T47D (cell line): ENCODE measurements at places on chromosomes 1 and 21.

DNA sequence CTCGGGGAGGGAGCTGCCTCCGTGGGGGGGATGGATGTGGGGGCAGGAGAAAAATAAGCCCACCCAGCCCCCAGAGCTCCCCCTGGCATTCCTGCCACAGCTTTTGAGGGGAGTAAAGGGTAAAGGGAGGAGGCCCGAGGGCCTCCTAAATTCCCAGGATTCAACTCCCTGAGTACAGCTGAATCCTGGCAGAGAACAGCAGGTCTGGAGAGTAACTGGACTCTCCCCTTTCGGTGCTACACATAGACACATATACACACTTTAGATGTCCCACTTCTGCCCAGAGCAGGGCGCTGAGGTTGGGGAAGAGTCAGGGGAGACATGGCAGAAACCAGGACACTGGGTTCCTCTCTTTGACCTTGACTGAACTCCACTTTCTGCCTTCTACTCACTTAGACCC lies 3.0 kb downstream of the KIRREL1 start:
- no peak for DNase-seq

DNA sequence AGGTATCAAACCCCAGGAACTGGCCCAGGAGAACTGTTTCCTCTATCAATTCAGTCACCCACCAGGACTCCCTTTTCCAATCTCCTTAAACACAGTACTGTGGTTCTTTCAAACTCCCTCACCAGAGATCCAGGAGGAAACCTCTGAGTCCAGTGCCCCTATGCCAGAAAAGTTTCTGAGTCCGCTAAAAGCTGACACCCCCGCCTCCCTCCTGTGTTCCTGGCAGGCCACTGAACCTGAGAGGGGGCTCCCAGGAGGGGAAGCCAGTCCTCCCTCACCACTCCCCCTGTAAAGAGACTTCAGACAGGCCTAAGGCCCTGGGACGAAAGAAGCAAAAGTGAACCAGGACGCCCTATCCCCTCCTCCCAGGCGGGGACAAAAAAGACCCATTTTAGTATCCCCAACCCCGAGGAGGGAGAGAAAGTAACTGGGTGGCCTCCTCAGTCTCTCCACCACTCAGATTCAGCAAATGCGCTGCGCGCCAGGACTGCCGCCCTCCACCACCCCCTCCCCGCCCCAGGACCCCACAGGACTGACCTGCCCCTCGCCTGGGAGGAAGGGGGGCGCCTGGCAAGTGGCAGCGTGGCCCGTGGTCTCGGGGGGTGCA lies 624 bp downstream of the SLC41A1 start:
- peak; percentile 36 for DNase-seq

DNA sequence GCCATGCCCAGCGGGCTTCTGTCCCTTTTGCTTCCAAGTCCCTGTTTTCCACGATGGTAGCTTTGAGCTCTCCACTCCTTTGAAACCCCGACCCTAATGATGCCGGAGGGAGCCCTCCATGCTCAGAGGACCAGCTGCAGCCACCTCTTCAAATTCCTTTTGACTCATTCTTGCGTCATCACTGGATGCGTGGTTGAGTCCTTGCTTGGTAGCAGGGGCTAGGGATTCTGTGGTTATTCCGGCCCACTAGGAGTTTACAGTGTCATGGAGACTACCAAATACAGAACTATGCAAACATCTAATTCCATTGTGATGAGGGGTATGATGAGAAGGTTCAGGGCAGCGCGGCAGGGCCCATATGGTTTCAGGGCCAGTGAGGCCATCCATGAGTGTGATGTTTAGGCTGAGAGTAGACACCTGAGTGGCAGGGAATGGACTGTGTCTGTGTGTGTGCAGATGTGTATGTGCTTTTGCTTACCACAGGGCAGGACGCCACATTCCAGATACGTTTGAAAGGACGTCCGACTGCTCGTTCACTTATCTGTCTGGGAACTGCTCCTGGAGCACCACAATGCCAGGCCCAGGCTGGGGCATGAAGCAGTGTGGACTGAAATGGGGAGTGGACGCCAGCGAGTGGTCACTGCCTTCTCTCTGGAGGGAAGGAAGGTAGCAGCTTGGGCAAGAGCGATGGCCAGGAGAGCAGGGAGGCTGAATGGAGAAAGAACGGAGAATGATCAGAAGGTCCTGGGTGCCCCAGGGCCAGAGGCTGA lies 30.4 kb upstream of the ZBTB21 start:
- DNase-seq: no peak

GRCh38 chr1:92877792-92878191 lies 46.0 kb downstream of the RPL5 start:
- DNase-seq: no peak

DNA sequence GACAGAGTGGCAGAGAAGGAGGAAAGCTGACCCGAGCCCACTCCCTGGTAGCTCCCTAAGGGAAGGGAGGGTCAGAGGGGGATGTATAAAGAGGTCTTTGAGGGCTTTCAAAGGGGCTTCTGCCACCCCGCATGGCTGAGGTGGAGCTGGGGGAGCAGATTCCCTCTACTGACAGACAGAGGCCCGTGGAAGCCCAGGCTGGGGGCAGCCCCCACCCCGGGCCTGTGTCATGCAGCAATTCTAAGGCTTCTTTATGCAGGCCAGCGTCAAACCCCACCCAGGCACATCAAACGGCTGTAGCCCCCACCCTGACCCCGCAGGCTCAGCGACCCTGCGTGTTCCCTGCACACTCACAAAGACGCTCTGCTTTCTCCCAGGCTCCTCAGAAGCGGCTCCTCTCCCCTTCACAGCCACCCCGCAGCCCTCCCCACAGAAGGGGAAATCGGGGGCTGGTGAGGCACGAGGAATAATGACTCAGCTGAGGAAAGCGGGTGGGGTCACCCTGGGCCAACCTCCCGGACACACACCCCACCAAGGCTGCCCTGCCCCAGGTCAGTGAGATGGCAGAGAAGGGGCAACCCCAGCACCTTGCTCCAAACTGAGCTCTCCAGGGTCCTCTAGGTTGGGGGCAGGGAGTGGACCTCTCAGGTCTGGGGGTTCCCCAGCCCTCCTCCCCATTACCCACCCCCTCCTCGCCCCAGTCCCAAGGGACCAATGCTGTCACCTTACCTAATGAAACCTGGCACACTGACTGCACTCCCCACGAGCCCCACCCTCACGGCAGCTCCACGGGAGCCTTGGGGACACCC lies 10.8 kb downstream of the SLC45A3 start:
- DNase-seq: no peak

DNA sequence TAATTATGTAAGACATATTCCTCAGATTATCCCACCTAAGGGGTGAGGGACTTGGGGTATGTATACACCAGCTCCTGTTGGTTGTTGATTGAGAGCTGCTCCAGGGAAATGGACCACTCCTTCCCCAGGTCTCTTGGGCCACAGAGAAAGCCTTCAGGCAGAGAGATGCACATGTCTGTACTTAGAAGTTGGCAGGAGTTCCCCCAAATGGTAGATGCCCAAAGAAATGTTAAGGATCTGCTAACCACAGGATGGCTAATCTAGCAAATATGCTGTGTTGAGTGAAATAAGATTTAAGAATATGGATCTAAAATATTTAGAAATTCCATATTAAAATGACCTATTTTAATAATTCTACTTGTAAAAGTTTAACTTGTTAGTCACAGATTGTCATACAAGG lies 100.8 kb upstream of the DNAH14 start:
- no peak for DNase-seq

- DNase-seq: no peak
These were observed 56.1 kb downstream of the KCNN3 start for GRCh38 chr1:154813846-154814505.

GRCh38 chr1:115325874-115326273 lies 12.2 kb downstream of the NGF start:
- DNase-seq: no peak

- DNase-seq: no peak
These were observed 88.4 kb downstream of the ADARB1 start for GRCh38 chr21:45162809-45163208.

DNA sequence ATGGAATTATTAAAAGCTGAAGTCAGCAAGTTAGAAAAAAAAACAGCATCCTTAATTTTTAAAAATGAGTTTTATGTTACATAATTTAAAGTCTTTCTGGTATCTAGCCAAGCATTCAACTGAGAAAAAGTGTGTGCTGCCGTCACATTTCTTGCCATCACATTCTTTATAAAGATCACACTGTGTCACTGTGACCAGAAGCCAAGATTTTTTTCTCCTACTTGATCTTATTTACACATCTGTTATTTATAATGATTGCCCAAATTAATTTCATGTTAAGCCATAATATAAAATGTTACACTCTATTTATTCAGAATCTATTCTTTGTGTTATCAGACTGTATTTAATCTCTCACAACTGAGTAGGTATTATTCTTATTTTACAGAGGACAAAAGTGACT lies 1603.7 kb downstream of the PLA2G4A start:
- no peak for DNase-seq

DNA sequence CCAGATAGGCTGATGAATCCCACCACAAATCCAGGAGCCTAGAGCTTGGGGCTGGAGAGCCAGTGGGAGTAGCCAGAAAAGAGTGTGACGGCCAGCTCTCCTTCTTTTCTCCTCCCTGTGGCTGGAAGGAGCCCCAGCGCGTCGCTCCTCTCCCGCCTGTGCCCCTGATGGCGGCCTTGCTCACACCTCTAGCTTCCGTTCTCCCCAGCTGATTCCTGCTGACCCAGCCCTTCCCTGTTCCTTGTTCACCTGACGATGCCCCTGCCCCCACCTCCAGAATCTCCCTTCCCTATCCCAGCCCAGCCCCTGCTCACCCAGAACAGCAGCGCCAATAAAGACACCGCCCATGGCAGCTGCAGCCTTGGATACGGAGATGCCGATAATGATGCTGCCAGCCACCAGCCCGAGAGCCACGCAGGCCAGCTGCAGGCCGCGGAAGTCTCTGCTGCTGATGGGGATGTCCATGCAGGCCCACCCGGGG lies 656 bp downstream of the KNCN start:
- no peak for DNase-seq

DNA sequence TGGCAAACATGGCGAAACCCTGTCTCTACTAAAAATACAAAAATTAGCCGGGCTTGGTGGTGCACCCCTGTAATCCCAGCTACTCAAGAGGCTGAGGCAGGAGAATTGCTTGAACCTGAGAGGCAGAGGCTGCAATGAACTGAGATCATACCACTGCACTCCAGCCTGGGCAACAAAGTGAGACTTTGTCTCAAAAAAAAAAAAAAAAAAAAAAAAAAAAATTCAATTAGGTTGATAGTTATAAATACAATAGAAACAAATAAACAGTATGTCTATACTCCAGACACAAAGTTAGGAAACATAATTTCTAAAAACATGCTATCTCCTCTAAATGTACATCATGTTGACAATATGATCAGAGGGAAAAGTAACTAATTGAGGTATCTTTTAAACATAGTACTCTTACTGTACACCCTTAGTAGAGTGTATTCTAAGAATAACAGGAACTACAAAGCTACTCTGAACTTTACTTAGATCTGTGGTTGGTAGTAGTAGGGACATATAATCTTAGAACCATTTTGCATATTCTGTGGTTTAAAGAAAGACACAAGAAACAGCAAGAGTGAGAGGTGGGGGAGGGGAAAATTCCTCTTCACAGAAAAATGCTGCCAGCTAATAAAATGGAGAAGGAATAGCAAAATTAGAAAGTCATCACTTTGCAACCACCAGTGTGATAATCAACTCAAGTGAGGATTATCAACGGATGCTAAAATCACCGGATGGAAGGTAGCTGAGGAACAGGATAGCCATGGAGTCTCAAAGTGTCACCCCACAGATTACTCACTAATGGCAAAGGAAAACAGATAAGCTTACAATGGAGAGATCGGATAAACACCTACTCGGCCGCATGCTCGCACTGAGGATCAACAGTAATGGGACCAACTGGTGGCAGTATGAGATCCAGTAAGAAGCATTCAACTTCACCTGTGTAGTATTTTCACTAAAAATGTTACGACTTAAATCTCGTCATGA lies 35.0 kb downstream of the MTOR start:
- DNase-seq: no peak

DNA sequence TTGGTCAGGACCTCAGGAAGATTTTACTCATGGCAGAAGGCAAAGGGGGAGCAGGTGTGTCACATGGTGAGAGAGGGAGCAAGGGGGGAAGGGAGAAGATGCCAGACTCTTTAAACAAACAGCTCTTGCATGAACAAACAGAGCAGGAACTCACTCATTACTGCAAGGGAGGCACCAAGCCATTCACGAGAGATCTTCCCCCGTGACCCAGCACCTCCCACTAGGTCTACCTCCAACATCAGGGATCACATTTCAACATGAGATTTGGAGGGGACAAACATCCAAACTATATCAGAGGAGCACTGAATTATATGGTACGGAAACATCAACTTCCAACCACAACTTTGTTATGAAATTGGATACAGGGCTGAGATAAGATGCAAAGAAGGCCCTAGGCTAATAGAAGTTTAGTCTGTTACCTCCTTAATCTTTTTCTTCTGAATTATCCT lies 164.9 kb downstream of the ST6GALNAC3 start:
- DNase-seq: no peak

GRCh38 chr1:54499097-54499359 lies 49.0 kb upstream of the ACOT11 start:
- no peak for DNase-seq

DNA sequence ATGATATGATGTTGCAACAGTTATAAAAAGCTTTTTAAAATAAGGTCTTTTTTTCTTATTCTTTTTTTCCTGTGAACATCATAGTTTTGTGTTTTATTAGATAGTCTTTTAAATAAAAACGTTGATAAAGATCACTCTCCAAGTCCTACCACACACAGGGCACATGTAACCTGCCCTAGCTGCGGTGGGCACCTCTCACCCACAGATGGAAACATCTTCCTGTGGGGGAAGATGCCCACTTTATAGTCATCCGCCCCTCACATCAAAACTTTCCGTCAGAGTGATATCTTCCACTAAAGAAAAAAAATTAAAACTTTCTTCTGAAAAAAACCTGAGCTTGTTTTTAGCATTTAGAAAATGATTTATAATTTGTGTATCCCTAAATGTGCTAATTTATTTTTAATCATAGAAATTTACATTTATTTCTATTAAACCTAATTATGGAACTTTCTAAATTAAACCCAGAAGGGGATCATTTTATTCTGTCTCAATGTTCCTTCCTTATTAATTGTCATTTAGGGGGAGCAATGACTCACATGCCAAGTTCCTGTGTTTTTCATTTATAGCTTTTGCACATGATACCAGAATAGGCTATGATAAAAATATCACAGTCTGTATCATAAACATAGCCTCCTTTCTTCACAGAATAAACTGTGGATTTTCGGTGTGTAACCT lies 24.7 kb downstream of the TNFRSF9 start:
- no peak for DNase-seq

DNA sequence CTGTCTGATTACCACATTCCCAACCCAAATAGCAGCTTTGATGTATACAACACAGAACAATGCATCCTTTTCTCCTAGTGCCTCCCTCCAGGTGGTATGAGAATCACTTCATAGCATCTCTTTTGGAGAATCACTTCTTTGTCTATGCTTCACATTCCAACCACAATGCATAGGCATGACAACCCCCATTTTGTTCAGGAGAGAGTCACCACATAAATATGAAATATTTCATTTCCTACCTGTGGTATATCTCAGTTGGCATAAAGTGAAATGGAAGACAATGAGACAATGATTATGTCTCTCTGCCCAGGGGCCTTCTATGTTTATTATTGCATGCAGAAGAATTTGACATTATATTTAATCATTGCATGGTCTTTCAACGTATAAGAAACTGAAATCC lies 112.2 kb downstream of the BRINP2 start:
- DNase-seq: no peak

GRCh38 chr1:59288046-59288445 lies 8.8 kb upstream of the FGGY start:
- no peak for DNase-seq

GRCh38 chr1:21318714-21319159 lies 28.5 kb upstream of the ECE1 start:
- no peak for DNase-seq
